ENCODE measurements at places on chromosomes 1 and 21.

DNA sequence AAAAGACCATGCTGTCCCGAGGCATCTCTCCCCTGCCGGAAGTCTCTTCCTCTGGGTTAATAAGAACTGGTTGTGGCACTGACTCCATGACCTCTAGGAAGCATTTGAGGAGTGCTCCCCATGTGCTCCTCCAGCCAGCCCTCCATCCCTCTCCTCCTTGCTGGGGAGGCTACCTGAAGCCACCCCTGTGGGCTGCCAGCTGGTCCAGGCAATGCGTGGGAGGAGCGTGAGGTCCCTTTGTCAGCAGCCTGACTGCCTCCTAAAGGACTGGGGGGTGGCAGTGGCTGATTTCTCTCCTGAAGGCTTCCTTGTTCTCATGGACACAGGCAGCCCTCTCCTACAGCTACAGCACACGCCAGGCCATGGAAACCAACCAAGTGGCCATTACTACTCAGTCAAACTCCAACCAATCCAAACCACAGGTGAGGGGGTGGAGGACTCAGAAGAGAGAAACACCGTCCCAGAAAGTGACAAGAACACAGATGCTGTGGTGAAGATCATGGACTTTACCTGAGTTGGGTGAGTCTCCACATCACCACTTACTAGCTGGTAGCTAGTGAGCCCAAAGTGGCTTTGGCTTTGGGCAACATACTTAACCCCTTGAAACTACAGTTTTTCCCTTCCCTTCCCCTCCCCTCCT, 35.2 kb downstream of the NENF start:
- DNase-seq: no peak

GRCh38 chr1:83118472-83118871, 880.5 kb downstream of the TTLL7 start:
- no peak for DNase-seq

DNA sequence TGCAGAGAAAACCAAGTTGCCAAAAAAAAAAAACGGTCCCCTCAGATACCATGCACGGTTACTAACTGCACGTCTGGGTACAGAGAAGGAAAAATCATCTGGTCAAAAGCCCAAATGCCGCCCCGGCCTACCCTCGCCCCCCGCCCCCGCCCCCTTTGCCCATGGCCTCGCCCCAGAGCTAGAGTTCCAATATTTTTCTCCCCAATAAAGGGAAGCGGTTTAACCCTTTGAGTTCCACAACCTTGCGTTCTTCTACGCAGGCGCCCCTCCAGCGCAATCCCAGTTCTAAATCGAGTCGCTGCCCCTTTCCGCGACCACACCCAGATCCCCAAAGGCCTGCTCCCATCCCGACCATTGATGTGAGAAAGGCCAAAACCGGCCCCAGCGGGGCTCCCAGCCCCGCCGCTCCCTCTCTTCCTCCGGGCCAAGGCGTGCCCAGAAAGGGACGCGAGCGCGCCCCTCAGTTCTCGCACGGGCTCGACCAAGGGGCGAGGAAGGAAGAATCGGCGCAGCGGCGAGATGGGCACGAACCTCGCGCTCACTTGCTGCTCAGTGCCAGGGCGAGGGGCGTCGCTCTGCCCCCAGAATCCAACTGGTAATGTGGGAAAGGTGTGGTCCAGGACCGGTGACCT, 797 bp downstream of the WDR47 start:
- no peak for DNase-seq

DNA sequence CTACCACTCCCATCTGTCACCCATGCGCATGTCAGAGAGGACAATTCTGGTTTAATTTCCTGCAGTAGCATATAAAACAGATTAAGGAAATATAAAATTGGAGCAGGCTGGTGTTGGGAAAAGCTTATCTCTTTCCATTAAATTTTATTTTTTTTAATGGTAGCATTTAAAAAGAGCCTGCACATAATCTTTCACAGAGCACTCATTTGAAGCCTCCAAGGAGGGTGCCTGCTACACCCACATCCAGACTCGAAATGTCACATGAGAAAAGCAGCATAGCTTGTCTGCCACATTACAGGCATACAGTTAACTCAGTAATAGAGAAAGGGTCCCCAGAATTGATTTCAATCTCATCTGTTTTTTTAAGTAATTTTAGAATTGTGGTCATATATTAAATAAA, 599.0 kb downstream of the KIF26B start:
- DNase-seq: no peak
